Activated CD8-positive, alpha-beta memory T cell treated with anti-CD3 and anti-CD28 coated beads for 4 hours (primary cell): ENCODE measurements at places on chromosomes 3 and 15.

DNA sequence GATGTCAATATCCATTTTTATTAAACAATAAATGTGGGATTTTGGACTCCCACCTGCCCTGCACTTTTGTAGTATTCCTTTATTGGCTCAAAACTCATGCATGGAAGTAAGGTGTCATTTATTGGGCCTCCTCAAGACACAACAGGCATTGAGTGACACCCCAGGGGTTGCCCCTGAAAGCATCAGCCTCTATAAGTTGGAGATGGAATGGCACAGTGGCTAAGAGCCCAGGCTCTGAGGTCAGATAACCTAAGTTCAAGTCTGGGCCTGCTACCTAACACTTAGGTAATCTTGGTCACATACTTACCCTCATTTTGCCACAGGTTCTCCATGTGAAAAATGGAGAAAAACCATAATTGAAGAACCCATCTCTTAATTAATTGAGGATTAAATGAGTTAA, 4.6 kb downstream of the CAPN3 start:
- DNase-seq, result no peak

GRCh38 chr15:68511073-68511991, 67.5 kb upstream of the CORO2B start:
- no peak for DNase-seq

DNA sequence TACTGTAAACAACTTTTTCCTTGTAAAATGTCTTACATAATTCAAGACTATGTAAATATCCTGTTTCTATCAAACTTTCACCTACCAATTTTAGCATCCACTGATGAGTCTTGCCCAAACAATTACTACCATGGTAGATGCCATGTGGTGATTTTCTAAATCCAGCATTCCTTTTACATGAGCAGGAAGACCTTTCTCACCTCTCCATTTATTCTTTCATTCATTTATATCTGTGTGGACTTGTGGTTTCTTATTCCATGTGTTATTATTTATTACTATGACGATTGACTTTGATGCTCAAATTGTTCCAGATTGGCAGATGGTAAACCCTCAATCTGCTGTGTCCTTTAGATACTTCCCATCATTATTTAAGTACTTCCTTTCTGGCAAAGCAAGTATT, 62.4 kb downstream of the IFT57 start:
- no peak for DNase-seq

DNA sequence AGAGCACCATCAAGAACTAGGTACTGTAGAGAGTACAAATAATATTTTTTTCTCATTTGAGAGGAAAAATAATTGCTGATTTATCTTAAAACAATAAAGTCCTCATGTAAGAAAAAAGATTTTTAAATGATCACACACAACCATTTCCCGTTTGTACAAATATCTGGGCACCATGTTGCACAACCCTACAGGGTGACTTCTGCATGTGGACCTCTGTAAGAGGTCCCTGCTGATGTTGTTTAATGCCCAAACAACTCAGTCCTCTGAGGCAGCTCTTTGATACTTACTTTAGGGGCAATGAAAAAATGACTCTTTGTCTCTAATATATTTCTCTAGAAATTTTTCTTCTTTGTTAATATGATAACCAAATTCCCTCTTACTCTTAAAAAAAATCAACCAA, 168.1 kb upstream of the SATB1 start:
- DNase-seq, result no peak

DNA sequence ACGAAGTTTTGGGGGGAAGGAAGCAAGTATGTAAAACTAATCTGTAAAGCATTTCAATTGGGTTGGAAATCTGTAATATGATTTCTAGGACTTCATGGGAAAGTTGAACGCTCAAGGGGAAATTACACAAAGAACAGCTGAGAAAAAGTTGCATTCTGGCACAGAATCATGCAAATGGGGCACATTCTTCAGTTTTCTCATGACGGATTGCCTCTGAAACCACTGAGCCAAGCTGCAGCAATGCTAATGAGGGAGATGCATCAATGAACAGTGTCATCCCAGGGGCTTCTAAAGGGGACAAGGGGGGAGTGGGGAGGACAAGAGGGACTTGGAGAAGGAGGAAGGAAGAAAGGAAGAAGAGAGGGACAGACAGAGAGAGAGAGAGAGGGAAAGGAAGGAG, 291.4 kb upstream of the ATP11B start:
- DNase-seq, result no peak

GRCh38 chr15:46901001-46901400, 816.3 kb upstream of the SEMA6D start:
- no peak for DNase-seq

- DNase-seq, result peak; percentile 33
These were observed 34.5 kb downstream of the KLF13 start for GRCh38 chr15:31360843-31361763.

DNA sequence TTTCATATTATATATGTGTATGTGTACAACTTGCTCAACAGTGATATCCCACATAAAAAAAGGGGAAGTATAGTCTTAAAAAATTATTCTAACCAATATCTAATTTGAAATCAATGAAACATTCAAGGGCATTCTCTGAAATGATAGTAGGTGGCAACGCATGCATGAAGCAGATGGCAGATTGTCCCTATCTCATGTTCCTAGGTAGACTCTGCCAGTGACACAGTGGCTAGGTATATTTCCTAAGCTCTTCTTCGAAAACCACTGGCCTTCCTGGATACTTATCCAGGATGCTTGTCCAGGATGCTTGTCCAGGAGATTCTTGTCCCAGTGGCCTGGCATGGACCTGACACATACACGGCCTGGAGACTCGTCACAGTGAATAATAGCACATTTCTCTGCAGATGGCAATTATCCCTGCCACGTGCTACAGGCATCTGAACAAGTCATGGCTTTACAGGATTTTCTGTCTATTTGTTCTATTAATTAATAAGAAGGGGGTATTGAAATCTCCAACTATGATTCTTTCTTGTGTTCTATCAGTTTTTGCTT, 54.9 kb downstream of the OCA2 start:
- DNase-seq, result no peak

DNA sequence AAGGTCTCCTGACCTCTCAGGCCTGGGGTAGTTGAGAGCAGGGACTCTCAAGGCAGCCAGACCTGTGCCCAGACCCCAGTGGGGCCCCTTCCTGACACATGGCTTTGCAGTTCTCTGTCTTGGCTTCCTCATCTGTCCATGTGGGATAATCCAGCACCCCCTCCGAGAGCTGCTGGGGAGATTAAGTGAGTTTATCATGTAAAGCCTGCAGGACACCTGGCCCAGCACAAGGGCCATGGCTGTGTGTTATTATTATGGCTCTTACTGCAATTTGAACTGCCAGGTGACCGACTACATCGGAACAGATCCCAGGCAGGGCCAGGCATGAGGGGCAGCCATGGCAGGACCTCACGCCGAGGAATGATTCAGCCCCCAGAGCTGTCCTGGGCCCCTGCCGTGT, 12.6 kb downstream of the DUSP7 start:
- DNase-seq, result no peak
